ENCODE measurements at places on chromosomes 11 and 22.

DNA sequence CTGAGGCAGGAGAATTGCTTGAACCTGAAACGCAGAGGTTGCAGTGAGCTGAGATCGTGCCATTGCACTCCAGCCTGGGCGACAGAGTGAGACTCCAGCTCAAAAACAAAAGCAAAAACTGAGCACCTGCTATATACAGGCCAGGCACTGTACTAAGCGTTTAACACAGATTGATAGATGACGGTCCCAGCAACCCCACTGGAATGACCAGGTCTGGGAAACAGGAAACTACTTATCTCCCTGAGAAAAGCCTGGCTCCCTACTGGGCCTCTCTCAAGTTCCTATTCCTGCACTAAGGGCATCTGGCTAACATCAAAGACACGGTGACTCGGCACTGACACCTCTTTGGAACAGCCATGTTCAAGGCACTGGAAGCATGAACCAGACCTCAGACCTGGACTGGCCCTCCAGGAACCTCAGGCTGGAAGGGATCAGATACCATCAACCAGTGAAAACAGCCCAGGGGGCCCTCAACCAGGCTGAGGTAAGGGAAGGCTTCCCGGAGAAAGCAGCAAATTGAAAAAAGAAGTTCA, 16.6 kb downstream of the ARAP1 start:
- DNase-seq: peak; percentile 59

DNA sequence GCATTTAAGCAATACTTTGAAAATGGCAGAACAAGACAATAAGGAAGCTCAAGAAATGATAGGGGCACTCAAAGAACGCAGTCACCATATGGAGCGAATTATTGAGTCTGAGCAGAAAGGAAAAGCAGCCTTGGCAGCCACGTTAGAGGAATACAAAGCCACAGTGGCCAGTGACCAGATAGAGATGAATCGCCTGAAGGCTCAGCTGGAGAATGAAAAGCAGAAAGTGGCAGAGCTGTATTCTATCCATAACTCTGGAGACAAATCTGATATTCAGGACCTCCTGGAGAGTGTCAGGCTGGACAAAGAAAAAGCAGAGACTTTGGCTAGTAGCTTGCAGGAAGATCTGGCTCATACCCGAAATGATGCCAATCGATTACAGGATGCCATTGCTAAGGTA, 51.9 kb downstream of the SPECC1L start:
- DNase-seq: no peak

DNA sequence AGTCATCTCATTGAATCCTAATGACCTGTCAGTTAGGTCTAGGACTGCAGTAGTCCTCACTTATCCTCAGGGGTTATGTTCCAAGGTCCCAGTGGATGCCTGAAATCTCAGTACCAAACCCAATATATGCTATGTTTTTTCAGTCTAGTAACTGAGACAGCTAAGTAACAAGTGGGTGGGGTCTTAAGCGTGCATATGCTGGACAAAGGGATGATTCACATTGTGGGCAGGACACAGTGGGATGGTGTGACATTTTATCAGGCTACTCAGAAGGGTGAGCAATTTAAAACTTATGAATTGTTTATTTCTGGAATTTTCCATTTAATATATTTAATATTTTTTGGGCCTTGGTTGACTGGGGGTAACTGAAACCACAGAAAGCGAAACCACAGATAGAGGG, 29.0 kb downstream of the DDX10 start:
- DNase-seq: no peak

DNA sequence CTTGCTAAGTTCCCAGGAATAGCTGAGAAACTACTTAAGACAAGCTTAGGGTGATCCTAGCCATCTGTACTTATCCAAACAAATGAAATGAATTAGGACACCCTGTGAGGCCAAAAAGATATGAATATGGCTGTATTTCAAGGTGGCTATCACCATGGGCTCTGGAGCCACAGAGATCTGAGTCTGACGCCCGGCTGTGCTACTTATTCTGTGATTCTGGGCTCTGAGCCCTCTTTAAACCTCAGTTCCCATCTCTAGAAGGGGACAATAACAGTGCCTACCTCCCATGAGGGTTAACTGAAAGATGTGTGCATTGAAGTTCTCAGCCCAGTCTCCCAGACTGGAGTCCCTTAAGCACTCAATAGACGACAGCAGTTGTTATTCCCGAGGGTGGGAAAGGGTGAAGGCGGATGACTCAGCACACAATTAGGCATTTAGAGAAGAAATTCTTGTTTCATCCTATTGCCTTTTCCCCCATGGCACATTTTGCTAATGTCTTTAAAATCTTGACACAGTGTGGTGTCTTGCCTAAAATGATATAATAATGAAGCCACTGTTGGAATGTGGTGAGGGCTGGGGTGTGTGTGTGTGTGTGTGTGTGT, 132.5 kb downstream of the ADAMTS15 start:
- DNase-seq: no peak

- peak; percentile 81 for DNase-seq
These were observed 2.7 kb downstream of the MAJIN start for GRCh38 chr11:64969209-64969608.

GRCh38 chr11:8531312-8531711, 62.7 kb downstream of the STK33 start:
- DNase-seq: no peak

DNA sequence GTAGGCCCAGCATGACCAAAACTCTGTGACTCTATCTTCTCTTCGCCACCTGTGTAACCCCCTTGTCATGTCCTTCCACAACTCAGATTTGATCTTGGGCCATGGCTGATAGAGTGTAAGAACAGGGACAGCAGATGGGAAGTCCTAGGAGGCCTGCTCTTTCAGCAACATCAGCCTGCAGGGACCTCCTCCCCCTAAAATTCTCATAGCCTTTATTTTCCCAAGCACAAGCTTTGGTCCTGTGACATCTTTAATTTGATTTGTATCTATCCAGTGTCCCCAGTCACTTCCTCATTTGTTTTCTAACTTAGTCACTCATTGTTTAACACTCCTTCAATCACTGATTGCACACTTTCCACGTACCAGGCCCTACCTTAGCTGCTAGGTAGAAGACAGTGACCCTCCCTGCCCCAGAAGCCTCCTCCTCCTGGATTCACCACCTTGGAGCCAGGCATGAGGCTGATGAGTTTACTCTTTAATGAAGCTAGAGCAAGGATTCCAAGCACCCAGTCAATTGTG, 5.3 kb downstream of the UBQLN3 start:
- no peak for DNase-seq

GRCh38 chr11:43916621-43917020, 25.8 kb upstream of the C11orf96 start:
- no peak for DNase-seq

GRCh38 chr11:125190566-125190965, 26.0 kb downstream of the PKNOX2 start:
- DNase-seq: no peak

DNA sequence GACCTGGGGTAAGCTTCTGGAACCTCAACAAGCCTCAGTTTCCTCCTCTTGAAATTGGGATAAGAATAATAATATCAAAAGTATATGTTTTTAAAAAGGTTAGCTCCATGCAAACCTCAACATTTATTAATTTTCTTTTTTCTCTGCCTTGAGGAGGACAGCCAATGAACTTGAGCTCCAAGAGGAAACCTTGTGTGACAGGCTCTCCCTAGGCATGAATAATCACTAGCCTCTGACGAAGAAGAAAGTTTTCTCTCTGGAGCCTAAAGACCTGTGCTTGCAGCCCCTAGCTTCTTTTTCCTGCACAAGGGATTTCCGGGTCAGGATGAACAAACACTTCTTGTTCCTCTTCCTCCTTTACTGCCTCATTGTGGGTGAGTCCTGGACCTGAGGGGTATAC, at the start of gene PATE3:
PATE3 (plus strand) TSS at position 301 of the 400 bp plus-strand sequence; CDS start at position 326, 25 bp downstream.
- DNase-seq: no peak

- no peak for DNase-seq
These were observed 46.9 kb downstream of the MSANTD4 start for GRCh38 chr11:105975128-105975527.

DNA sequence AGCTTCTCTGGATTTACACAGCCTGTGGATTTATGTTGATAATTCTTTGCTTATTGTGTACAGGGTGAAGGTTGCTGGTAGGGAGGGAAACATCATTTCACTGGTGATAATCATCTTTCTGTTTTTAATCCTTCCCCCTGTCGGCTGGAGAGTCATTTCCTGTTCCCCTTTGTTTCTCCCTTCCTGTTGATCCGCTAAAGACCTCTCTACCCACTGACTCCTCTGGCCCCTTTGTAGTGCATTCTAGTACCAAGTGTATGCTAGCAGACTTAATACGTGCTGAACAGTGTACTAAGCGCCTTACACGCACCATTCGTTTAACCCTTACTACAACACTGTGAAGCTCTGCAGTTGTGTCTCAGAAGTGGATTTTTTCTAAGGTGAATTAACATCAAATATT, 19.0 kb upstream of the OR9Q1 start:
- no peak for DNase-seq

DNA sequence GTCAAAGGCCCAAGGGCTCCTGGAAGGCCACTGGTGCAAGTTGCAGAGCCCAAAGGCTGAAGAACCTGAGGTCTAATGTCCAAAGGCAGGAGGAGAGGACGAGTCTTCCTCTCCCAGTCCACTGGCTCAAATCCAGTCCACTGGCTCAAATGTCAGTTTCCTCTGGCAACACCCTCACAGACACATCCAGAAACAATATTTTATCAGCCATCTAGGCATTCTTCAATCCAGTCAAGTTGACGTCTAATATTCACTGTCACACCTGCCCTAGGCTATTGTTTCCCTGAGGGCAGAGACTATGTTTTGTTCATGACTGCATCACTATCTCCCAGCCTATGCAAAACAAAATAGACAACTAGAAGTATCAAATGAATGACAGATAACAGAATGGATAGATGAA, 148.1 kb downstream of the SPON1 start:
- DNase-seq: no peak

DNA sequence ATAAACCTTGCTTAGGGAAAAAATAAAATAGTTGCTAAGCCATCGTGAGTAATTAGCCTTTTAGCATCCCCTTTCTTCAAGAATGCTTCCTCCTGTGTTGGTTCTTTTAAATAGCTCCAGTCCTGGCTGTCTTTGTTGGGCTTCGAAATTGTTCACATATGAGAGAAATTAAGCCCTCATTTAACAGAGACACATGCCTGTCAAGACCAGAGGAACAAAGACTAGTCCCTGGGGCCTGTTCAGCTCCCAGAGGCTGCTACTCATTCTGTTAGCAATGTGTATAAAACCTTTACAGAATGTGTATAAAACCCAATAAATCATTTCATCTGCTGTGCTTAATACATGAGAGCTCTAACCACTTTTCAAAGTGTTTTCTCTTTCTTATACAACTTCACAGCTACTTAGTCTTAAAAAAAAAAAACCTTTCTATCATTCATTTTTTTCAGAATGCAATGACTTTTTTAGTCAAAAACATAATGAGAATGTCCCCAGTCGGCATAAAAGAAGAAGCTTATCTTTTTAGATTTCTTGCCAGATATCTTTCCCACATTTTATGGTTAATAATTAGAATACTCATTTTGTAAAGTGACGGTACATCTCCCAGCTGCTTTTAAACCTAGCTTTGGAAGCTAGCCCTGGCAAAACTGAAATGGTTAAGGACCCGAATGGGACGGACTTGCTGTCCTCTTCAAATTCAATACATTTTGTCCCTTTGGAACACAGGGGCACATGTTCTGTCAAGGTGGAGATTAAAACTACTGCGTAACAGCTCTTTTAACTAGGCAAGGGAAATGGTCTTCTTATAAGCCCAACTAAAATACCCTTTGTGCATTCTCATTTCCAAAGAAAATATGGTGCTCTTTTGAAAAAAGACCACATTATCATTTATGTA, 186.1 kb downstream of the SOX6 start:
- DNase-seq: no peak

DNA sequence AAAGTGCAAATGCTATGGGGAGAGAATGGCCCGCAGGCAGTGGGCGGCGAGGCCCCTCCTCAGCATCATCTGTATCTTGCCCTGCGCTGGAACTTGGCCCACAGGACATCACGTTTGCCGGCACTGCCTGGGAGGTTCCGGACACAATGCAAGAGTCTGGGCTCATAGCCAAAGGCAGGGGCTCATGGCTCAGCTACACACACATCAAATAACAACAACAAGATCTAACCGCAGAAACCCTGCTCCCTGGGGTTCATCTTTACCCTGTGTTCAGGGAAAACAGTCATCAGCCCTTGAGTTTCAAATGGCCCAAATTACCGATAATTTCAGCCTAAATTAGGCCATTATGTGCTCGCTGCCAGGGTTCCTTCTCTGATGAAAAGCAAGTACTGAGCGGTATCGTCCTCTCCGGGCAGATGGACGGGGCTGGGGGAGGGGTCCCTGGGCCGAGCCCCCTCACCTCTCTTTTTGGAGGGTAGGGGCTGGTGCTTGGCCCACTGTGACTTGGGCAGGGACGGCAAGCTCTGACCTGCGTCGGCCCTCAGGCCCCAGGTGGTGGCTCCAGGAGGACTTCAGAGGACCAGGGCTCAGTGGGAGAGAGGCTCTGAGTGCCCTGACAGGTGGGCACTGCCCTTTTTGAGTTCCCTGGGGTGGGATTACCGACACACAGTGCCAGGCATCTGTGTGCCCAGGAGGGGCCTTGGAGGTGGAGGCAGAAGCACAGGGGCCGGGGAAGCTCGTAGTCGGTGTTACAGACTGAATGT, 25.0 kb upstream of the GAL start:
- no peak for DNase-seq

- no peak for DNase-seq
These were observed 58.9 kb downstream of the OR5AK2 start for GRCh38 chr11:57047610-57048009.

DNA sequence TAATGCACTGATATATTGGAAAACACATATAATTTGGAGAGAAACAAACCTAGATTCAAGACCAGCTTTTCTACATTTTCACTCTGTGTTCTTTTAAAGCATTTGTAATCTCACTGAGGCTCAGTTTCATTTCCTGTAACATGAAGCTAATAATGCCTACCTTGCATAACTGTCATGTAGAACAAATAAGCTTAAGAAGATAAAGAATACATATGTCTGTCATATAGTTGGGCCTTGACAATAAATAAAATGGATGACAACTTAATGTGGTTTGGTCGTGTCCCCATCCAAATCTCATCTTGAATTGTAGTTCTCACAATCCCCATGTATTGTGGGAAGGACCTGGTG, 35.2 kb upstream of the FIBIN start:
- DNase-seq: no peak

DNA sequence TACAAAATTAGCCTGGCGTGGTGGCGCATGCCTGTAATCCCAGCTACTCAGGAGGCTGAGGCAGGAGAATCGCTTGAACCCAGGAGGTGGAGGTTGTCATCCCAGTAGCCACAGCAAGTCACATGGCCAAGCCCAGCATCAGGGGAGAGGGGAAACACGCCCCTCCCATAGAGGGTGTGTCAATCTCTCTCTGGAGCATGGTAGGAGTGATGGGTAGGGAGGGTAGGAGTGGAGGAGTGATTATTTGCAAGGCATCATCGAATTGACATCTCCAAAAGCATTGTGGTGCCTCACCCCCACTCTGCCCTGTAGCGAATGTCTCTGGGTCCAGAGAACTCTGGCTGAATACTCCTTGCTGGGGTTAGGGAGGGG, 6.1 kb upstream of the SSTR3 start:
- DNase-seq: no peak

GRCh38 chr11:70431611-70432010, 33.3 kb downstream of the CTTN start:
- no peak for DNase-seq
